NCI-H1417 (cell line): ENCODE measurements at places on chromosomes 3 and 15.

DNA sequence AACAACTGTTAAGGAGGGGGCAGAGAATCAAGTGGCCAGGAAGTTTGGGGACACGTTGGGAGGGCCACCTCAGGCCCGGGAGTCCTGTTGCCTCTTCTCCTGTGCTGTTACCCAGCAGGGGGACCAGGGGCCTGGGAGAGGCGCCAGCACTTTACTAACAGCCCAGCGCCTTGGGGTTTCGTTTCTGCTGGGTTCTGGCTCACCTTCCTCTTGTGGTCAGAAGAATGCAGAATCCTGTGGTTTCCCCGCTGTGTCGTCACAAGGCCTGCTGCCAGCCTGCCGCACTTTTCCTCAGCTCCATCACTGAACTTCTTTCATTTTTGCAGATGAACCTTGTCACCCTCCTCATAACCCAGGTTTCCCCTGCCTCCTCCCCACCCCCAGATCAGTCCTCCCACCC, 67.7 kb downstream of the SLC30A4 start:
- DNase-seq: no peak

DNA sequence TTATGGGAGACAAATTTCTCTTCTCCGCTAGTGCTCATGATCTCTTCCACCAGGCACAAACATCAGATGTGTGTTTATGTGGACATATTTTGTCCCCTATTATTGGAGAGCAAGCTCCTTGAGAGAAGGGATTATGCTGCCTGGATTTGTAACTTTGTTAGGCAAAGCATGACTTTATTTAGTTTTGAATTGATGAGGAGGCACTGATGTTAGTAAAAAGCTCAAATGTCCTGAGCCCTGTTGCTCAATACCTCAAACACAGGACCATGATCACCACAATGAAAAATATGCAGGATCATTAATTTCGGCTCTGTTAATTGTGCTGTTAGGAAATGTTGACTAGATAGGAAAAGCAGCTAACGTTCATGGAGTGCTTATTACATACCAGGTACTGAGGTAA, 29.1 kb downstream of the SCG5 start:
- DNase-seq: no peak

DNA sequence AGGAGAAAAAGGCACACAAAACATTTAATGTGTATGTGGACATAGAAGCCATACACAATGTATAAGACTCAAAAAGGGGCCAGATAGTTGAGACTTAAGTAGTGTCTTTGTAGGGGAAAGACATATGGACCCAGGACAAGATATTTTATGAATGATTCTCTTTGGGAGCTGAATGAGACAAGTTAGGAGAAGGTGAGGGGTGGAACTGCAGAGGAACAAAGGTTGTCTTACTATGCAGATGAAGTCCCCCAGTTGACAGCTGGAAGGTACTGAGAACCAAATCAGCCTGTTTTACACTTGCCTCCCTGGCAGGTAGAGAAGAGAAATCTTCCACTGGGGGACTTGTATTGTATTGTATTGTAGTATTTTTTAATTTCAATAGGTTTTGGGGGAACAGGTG, 14.9 kb upstream of the GCNT3 start:
- no peak for DNase-seq

DNA sequence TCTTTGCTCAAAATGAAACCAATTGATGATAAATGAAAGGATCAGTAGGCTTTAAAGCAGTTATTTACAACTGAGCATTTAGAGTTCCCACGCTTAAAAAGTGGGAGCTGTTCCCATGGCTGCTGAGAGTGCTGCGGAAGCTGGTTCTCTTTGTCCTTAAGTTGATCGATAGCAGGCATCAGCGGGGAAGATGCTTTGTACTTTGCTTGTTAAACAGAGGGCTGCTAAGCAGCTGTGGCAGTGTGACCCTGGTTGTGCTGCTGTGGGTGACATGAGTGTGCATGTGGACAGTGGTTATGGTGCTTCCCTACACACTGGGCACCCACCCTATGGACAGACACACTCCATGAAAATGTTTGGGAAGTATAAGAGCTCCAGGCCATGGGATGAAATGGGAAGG, 96.3 kb downstream of the PTPRG start:
- no peak for DNase-seq
